ENCODE measurements at places on chromosomes 1 and 21.

DNA sequence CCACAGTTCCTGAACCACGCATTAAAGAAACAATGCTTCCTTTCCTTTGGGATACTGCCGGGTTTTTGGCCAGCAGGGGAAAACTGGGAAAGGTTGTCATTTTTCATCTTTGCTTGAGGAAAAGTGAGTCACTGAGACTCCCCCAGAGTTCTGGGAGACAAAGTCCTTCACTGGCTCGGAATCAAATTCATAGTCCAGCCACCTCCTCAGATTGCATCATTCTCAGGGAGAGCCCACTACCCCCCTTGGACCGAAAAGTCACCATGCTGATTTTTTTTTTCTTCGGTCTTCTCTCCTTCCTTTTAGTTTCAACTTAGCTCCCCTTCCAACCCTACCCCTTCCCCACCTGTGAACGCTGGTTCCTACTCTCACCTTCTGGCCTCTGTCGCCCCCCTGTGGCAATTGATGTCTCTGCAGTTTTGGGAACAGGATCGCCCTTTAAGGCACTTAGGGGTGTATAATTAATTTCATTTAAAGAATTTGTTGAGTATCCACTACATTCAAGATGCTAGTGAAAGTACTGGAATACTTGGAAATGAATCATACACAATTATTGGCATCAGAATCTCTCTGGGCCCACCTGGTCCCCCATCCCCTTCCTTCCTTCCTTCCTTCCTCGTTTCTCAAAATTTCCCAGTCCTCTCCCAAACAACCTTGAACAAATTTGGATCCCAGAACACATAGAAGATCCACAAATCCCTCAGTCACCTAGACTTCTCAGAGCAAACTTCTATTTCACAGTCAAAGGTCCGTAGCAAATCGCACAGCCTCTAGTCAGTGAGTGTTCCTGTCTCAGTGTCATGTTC lies 6.9 kb downstream of the ACKR1 start:
- H3K36me3 ChIP-seq, result no peaks in the 10 kb centered on the region
- H3K27ac ChIP-seq, result no peak overlapping the region
- DNase-seq, result peak; percentile 73
- peaks cover 20% of the 10 kb centered on the region for H3K4me1 ChIP-seq
- peaks cover 44% of the 10 kb centered on the region for H3K27me3 ChIP-seq
- H3K4me3 ChIP-seq, result no peak overlapping the region

- no peak overlapping the region for H3K4me3 ChIP-seq
- H3K27me3 ChIP-seq, result no peaks in the 10 kb centered on the region
- H3K27ac ChIP-seq, result no peak overlapping the region
- H3K36me3 ChIP-seq, result no peaks in the 10 kb centered on the region
Observed at GRCh38 chr1:87394513-87394912, 65.8 kb downstream of the LMO4 start.

DNA sequence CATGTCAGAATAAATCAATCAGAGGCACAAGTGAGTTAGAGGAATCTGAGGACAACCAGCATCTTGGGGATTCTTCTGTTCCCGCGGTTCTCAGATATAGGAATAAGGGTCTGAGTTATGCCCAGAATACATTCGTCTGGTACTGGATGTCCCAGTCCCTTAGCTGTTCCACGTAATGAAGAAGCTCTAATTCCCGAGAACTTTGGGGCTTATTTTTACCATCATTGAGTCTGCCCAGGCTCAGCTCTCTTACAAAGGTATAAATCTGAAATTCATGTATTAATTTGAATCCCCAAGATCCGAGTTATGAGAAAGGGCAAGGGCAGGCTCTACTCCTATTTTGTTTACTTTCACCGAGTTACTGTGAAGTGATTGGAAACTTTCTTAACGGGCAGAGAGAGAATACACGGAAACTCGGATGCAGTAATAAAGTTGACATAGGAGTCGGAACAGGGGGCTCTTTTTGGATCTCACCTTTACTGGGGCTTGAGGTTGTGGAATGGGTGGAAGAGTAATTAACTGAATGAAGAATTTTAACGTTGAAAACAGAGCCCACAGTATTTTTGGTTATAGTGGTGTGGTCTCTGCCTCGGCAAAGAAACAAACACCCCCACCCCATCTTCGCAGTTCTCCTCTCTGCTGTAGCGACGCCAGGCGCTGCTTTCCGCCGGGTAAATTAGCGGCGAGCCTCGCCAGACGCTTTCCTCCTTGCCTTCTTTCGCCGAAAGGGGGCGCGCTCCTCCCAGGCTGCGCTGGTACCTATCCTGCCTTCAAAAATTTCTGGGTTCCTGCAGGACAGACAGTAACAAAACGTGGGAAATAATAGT lies 7.1 kb downstream of the PRRX1 start:
- no peaks in the 10 kb centered on the region for H3K36me3 ChIP-seq
- peaks cover 17% of the 10 kb centered on the region for H3K4me1 ChIP-seq
- H3K27me3 ChIP-seq, result peaks cover 100% of the 10 kb centered on the region
- peak; percentile 86 for DNase-seq
- no peak overlapping the region for H3K4me3 ChIP-seq

- DNase-seq, result peak; percentile 97
- H3K4me3 ChIP-seq, result peak overlapping the region; percentile 67
- no peaks in the 10 kb centered on the region for H3K36me3 ChIP-seq
- peaks cover 49% of the 10 kb centered on the region for H3K4me1 ChIP-seq
- peak overlapping the region; percentile 87 for H3K27ac ChIP-seq
Observed at GRCh38 chr1:8702850-8703810, 114.3 kb downstream of the RERE start.

DNA sequence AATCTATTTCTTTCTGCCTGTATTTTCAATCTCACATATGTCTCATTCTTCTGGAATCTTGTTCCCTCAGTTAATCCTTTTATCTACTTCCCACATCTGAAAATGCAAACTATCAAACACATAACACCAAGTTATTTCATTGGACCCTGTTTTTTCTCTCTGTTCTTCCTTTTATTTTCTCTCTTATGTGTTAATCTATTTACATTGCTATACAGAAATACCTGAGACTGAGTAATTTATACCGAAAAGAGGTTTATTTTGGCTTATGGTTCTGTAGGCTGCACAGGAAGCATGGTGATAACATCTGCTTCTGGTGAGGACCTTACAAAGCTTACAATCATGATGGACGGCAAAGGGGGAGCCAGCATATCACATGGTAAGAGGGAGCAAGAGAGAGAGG lies 247.6 kb downstream of the TGFB2 start:
- H3K4me1 ChIP-seq, result no peaks in the 10 kb centered on the region
- no peak for DNase-seq
- no peak overlapping the region for H3K27ac ChIP-seq
- H3K27me3 ChIP-seq, result no peaks in the 10 kb centered on the region
- no peak overlapping the region for H3K4me3 ChIP-seq
- H3K36me3 ChIP-seq, result no peaks in the 10 kb centered on the region

- H3K4me1 ChIP-seq, result no peaks in the 10 kb centered on the region
- H3K4me3 ChIP-seq, result no peak overlapping the region
- H3K36me3 ChIP-seq, result no peaks in the 10 kb centered on the region
- H3K27me3 ChIP-seq, result no peaks in the 10 kb centered on the region
Observed at GRCh38 chr21:35203093-35203977, 154.2 kb upstream of the RUNX1 start.

DNA sequence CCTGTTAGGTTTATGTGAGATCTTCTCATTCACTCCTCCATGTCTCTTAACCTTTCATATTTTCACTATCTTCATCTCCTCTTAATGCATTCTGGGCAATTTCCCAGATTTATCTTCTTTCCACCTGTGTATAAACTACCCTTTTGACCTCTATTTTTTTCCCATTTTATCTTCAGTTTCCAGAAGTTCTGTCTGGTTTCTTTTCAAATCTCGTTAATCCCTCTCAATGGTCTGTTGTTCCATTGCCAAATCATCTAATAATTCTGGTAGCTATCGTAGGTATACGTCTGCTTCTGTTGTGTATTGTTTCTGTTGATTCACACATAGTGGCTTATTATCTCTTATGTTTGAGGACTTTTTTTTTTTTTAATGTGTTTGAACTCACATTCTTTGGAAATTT lies 25.7 kb upstream of the HYI start:
- no peak overlapping the region for H3K27ac ChIP-seq
- no peak overlapping the region for H3K4me3 ChIP-seq
- H3K27me3 ChIP-seq, result no peaks in the 10 kb centered on the region

GRCh38 chr1:85911742-85912141 lies 203.5 kb upstream of the ZNHIT6 start:
- H3K36me3 ChIP-seq, result no peaks in the 10 kb centered on the region
- H3K27me3 ChIP-seq, result no peaks in the 10 kb centered on the region
- DNase-seq, result peak; percentile 3
- H3K4me1 ChIP-seq, result no peaks in the 10 kb centered on the region
- no peak overlapping the region for H3K4me3 ChIP-seq

DNA sequence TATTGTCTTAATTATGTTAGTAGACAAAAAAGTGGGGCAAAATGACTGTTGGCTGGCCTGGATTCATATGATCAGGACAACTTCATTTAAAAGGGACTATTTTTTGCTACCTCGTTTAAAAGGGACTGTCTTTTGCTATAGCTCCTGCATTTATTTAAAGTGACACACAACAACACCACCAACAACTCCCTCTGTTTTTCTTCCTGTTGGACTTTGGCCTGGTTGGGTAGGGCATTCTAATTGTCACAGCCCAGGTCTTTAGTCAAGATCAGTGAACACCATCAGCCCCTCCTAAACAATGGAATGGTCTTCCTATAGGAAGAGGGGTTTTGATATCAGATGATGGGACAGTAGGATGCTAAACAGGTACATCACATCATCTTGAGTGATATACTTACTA lies 241.8 kb downstream of the GPR52 start:
- no peaks in the 10 kb centered on the region for H3K27me3 ChIP-seq
- no peaks in the 10 kb centered on the region for H3K36me3 ChIP-seq
- DNase-seq, result no peak
- no peaks in the 10 kb centered on the region for H3K4me1 ChIP-seq
- H3K27ac ChIP-seq, result no peak overlapping the region
- H3K4me3 ChIP-seq, result no peak overlapping the region

- DNase-seq, result no peak
- no peaks in the 10 kb centered on the region for H3K36me3 ChIP-seq
- H3K27me3 ChIP-seq, result no peaks in the 10 kb centered on the region
- no peak overlapping the region for H3K4me3 ChIP-seq
- no peak overlapping the region for H3K27ac ChIP-seq
Observed at GRCh38 chr1:33361532-33362235, 40.8 kb upstream of the A3GALT2 start.

DNA sequence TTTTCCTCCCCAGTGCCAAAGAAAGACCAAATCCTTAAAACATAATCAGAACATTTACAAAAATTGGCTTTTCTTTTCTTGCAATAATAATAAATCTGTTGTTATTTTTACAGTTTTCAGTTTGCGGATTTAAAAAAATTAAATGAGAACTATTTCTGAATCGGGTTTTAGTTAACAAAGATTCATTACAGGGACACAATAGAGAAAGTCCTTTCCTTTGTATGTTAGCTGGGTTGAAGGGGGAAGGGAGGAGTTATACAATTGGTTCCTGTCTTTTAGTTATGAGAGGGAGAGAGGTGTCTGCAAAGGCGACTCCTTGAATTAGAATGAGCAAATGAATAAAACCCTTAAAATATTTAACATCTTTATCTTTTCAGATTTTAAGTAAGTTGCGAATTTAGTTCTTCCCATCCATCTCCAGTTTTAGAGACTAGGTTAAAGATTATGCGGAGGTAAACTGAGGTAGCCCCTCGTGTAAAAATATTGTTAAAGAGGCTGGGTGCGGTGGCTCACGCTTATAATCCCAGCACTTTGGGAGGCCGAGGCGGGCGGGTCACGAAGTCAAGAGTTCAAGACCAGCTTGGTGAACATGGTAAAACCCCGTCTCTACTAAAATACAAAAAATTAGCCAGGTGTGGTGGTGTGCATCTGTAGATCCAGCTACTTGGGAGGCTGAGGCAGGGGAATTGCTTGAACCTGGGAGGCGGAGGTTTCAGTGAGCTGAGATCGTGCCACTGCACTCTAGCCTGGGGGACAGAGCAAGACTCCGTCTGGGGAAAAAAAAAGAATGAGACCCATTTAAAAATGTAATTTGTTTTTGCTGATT lies 3.9 kb downstream of the SPEN start:
- peak overlapping the region; percentile 84 for H3K4me3 ChIP-seq
- peak overlapping the region; percentile 94 for H3K27ac ChIP-seq
- DNase-seq, result peak; percentile 60
- H3K4me1 ChIP-seq, result peaks cover 22% of the 10 kb centered on the region
- H3K36me3 ChIP-seq, result no peaks in the 10 kb centered on the region

DNA sequence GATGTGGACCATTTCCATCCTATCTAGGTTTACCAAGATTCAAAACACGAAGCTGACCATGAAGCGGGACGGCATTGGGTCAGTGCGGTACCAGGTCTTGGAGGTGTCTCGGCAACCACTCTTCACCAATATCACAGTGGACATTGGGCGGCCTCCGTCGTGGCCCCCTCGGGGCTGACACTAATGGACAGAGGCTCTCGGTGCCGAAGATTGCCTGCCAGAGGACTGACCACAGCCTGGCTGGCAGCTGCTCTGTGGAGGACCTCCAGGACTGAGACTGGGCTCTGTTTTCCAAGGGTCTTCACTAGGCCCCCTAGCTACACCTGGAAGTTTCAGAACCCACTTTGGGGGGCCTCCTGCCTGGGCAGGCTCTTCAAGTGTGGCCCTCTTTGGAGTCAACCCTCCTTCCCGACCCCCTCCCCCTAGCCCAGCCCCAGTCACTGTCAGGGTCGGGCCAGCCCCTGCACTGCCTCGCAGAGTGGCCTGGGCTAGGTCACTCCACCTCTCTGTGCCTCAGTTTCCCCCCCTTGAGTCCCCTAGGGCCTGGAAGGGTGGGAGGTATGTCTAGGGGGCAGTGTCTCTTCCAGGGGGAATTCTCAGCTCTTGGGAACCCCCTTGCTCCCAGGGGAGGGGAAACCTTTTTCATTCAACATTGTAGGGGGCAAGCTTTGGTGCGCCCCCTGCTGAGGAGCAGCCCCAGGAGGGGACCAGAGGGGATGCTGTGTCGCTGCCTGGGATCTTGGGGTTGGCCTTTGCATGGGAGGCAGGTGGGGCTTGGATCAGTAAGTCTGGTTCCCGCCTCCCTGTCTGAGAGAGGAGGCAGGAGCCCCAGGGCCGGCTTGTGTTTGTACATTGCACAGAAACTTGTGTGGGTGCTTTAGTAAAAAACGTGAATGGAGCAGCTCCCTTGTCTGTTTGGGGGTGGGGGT lies 864 bp upstream of the CCDC24 start:
- H3K4me3 ChIP-seq, result peak overlapping the region; percentile 58
- no peaks in the 10 kb centered on the region for H3K36me3 ChIP-seq
- no peaks in the 10 kb centered on the region for H3K4me1 ChIP-seq
- no peak overlapping the region for H3K27ac ChIP-seq
- H3K27me3 ChIP-seq, result no peaks in the 10 kb centered on the region
- DNase-seq, result no peak

- no peak overlapping the region for H3K27ac ChIP-seq
- DNase-seq, result no peak
- no peaks in the 10 kb centered on the region for H3K36me3 ChIP-seq
- H3K4me1 ChIP-seq, result no peaks in the 10 kb centered on the region
- H3K27me3 ChIP-seq, result no peaks in the 10 kb centered on the region
Observed at GRCh38 chr1:198879711-198880306, 241.0 kb downstream of the PTPRC start.

- H3K4me1 ChIP-seq, result peaks cover 8% of the 10 kb centered on the region
- H3K36me3 ChIP-seq, result no peaks in the 10 kb centered on the region
- H3K4me3 ChIP-seq, result no peak overlapping the region
Observed at GRCh38 chr1:46172321-46172720, 2.6 kb upstream of the TSPAN1 start.

- no peak overlapping the region for H3K27ac ChIP-seq
- no peaks in the 10 kb centered on the region for H3K27me3 ChIP-seq
- no peak overlapping the region for H3K4me3 ChIP-seq
- H3K4me1 ChIP-seq, result peaks cover 39% of the 10 kb centered on the region
- no peak for DNase-seq
Observed at GRCh38 chr21:35220301-35220700, 171.2 kb upstream of the RUNX1 start.
